ENCODE measurements at places on chromosomes 1 and 21. TPM values are rescaled to one million over a fixed set of nuclear protein-coding genes. Genes with fewer than 3 reads are reported as not detected.

FMN2 gene
- total RNA-seq: 66.4 TPM

TMCO4 gene
- 0.63 TPM for total RNA-seq

OR6N1 gene
- total RNA-seq: not detected

ICOSLG gene
- 0.31 TPM for total RNA-seq

NCAM2 gene
- 60.1 TPM for total RNA-seq

GREM2 gene
- total RNA-seq: 5.0 TPM

SLC35E2B gene
- total RNA-seq: 91.4 TPM

NUP210L gene
- total RNA-seq: 0.31 TPM

CFAP74 gene
- 0.63 TPM for total RNA-seq

PAPPA2 gene
- total RNA-seq: 9.4 TPM

LRRC53 gene
- total RNA-seq: not detected

LEFTY2 gene
- total RNA-seq: not detected

ERICH3 gene
- 36.9 TPM for total RNA-seq

TRABD2B gene
- total RNA-seq: not detected

PPP1R12B gene
- total RNA-seq: 103 TPM

TRMT13 gene
- total RNA-seq: 52.3 TPM

HCN3 gene
- total RNA-seq: 27.2 TPM

ATF6 gene
- total RNA-seq: 29.4 TPM

RHD gene
- not detected for total RNA-seq

RGS4 gene
- 2.2 TPM for total RNA-seq

MANEAL gene
- total RNA-seq: 41.0 TPM

TLCD4 gene
- 7.8 TPM for total RNA-seq

KIAA0040 gene
- 1.3 TPM for total RNA-seq

ASTN1 gene
- total RNA-seq: 130 TPM

GCSAML gene
- total RNA-seq: 0.31 TPM

L1TD1 gene
- total RNA-seq: not detected

SEC16B gene
- total RNA-seq: 1.3 TPM

NES gene
- 29.7 TPM for total RNA-seq

PRMT2 gene
- total RNA-seq: 329 TPM

TGFBR3 gene
- total RNA-seq: 1.6 TPM

A3GALT2 gene
- total RNA-seq: not detected

SLC22A15 gene
- total RNA-seq: 13.1 TPM

ESPN gene
- under 0.01 TPM for total RNA-seq
